ENCODE measurements at places on chromosomes 7 and 10.

GRCh38 chr7:28083164-28083997 lies 97.2 kb downstream of the JAZF1 start:
- DNase-seq: no peak

GRCh38 chr10:63206997-63207811 lies 74.1 kb downstream of the NRBF2 start:
- DNase-seq: peak; percentile 72

DNA sequence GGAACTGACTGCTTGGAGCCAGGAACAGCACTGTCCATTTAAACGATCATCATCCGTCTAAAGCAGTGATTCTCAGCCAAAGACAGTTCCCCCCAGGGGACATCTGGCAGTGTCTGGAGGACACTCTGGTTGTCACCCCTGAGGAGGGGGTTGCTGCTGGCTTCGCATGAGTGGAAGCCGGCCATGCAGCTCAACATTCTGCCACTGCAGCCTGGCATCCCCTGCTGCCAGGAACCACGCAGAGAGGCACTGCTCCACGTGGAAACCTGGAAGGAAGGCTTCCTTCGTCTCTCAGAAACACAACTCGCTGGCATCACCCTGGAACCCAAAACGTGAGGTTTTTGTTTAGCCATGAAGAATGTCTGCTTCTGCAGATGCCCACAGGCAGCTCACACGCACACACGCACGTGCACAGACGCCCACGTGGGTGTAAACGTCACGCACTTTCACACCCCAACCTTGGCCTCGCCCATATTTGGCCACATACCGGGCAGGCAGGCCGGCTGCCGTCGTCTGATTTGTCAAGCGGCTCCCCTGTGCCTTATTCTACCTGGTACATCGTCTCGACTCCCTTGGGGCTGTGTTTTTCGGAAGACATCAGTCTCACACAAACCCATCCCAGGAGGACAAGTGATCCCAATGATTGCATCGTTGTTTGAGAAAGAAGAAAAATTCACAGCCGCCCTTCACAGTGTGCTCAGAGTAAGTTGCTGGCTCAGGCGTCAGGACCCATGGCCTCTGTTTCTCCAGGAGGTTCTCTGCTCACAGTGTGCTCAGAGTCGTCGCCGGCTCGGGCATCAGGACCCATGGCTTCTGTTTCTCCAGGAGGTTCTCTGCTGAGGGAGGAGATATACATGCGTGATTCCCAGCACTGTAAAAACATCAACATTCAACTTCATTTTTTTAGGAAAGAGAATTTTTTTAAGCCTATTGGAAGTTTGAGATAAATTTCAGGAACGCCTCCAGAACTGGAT lies 127.2 kb upstream of the PPP2R2D start:
- DNase-seq: no peak

- DNase-seq: no peak
Measured at GRCh38 chr7:101635484-101635883, 6.4 kb upstream of the MYL10 start.

- no peak for DNase-seq
Measured at GRCh38 chr10:91536111-91536510, 96.8 kb downstream of the PPP1R3C start.

- no peak for DNase-seq
Measured at GRCh38 chr10:91296471-91296870, 76.0 kb downstream of the PCGF5 start.

- DNase-seq: no peak
Measured at GRCh38 chr10:84097787-84098353, 41.4 kb upstream of the GHITM start.

- DNase-seq: no peak
Measured at GRCh38 chr7:44277851-44278250, 47.5 kb downstream of the CAMK2B start.

DNA sequence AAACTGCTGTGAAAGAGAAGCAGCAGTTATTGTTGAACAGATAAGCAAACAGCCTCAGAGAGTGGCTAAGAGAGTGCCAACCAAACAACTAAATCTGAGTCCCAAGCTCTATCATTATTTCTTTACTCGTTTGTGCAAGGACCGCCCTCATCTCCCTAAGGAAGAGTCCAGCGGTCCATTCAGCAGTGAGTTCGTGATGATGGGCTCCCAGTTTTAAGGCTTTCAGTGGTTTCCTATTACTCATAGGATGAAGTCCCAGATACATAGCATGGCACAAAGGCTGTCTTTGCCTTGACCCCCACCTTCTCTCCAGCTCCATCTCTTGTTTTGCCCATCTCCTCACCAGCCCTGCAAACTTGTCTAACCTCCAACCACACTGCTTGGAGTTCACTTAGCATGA lies 24.3 kb upstream of the PDE1C start:
- no peak for DNase-seq

DNA sequence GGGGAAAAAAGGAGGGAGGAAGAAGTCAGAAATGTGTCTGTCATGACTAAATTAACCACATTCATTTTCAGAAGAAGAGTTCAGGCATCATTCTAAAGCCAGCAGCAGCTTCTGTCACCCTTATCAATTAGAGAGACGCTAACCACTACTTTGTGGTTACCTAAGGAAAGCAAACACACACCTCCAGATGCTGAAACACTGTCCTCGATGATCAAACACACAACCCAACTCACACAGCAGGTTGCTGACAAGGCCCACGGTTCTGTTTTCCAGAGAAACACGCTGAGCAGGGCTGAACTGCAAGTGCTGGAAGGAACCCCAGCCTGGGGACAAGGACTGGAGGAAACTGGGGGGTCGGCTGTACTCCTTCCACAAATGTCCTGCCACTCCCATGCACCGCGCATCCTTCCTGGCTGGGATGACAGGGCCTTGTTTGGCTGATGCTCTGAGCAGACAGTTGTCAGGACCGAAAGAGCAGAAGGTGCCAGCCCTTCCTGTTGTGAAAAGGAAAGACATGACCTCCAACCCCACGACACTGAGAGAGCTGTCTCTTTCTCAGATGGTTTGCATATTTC lies 36.6 kb downstream of the PRKCQ start:
- DNase-seq: no peak

GRCh38 chr7:69110450-69111050 lies 487.7 kb upstream of the AUTS2 start:
- DNase-seq: no peak

- DNase-seq: peak; percentile 49
Measured at GRCh38 chr7:45874408-45875131, 1.7 kb upstream of the CCDC201 start.

DNA sequence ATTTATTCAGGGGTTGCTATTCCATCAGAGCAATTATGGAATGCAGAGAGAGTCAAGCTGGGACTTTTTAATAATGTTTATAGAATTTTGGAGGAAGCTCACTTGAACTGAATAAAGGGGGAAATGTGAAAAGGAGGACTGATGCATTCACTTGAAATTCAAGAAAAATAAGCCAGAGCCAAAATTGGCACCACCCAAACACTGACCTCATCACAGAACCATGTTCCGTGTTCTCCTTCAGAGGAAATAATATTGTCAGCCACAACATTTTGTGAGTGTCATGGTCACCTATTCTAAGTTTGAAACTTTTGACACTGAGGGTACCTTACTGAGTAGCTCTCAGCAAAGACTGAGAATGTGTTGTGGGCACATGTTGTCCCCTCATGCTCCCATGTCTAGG lies 207.0 kb downstream of the ANK3 start:
- DNase-seq: no peak

GRCh38 chr7:23272275-23272674 lies 25.7 kb downstream of the GPNMB start:
- DNase-seq: no peak

DNA sequence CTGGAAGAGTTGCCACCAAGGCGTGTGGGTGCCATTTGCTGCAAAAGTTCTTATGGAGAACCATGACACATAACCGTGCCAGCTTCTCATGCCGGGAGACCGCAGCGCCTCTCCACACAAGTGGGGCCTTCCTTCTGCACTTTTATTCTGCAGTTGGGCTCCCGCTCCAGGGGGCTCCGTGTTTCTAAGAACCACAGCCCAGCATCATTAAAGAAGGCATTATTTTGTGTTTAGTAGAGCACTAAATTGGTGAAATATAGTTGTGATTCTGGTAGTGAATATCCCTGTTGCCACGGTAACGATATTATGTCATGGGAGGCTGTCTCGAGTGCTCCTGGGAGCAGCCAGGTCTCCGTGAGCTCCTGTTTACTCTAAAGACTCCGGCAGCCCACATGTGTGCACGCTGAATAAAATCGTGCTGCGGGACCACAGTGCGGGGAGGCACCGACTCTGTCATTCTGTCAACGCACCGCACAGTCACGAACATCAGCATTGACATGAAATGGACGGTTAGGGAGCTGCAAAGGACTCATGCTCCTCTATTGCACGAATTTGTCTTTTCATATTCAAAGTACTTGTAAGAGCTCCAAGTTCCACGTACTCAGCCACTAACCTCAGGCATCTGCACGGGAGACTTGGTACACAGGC lies 68.8 kb upstream of the PITRM1 start:
- no peak for DNase-seq

DNA sequence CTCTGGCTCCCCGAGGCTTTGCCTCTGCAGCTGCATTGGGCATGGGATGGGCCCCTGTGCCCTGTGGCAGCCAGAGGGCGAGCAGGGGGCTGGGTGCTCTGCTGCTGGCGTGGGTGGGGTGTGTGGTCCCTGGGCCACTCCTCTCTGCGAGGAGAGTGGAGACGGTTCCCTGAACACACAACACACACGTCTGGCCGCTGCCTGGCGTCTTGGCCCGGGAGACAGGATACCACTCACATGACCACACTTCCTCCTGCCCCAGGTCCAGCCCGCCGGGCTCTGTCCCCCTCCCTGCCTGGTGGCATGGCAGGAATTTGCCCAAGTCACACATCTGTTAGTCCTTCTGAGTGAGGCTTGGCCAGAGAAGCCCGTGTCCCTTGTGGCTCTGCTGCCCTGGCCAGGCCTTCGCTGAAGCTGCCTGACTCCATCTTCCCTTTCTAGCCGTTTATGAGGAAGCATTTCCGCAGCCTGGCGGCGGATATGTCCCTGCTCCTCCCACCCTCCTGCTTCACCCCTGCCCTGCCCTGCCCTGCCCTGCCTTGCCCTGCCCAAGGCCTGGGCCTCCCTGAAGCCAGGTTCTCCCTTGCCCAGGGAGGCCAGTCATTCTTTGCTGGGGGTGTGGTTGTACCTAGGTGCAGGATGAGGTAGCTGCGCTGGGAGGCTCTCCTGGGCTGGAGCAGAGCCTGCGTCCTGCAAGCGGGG lies 3.0 kb downstream of the BRI3 start:
- DNase-seq: no peak

DNA sequence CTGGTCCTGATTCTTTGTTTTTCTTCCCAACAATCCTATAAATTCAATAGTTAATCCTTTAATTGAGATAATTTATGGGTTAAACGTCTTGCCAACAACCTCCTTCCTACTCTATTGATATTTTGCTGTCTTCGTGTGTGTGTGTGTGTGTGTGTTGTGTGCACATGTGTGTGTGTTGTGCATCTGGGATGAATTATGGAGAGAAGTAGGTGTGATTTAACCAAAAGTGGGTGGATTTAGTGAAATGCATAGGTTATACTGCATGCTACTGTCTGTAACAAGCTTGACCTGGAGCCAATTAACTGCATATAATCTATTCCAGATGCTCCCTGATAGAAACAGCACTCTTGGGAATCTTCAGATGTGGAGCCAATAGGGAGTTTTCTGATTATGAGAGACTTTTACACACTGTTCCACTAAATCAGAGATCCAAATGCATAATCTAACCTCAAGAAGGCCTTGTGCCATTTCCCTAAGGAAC lies 61.2 kb downstream of the SEMA3D start:
- DNase-seq: peak; percentile 91

GRCh38 chr7:152590481-152590880 lies 85.5 kb downstream of the XRCC2 start:
- no peak for DNase-seq

DNA sequence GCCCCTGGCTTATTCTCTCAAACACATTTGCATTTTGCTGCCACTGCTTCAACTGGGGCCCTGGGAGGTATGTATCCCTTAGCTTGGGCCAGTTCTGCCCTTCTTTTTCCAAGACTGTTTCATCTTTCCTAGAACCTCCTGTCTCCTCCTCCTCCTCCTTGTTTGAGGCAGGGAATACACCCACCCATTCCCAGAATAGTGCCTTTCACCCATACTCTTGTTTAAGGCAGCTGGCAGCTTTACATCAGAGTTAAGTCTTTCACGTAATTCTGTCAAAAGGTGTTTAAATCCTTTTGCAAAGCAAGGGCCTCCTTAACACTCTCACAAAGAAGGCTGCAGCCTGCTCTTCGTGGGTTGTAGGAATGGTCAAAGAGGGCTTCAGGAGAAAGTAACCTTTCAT lies 150.9 kb upstream of the AGK start:
- DNase-seq: no peak

DNA sequence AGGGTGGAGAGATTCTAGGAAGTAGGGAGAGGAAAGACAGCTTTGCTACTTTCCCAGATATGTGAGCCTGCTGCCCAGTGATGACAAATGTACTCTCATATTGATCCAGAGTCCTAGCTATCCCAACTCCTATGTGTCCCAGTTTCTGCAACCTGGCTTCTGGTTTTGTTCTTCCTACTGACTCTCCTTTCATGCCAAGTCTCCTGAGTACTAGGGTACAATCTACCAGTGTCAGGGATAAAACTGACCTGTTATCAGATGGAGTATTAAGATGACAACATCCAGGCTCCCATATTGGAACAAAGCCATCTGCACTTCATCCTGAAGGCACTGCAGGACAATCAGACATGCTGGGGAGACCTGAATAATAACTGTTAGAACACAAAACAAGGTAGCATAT lies 233.7 kb upstream of the PHYHIPL start:
- no peak for DNase-seq

GRCh38 chr7:73602721-73603651 lies 21.3 kb downstream of the MLXIPL start:
- DNase-seq: no peak

DNA sequence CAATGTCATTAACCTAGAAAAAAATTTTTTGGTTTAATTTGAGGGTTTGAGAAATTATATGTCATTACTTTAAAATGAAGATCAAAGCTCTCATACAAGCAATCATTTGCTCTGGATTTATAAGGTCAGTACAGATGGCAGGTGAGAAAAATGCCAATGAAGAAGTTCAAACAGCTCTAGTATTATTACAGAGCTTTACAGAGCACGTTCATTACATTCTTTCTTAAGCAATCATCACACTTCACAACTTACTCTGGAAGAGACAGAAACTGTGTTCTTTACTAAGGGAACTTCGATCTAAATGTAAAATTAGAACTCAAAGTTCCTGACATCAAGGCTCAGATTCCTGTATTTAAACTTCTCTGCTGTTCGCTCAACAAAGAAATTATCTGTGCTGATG lies 153.4 kb downstream of the ATE1 start:
- no peak for DNase-seq

- DNase-seq: no peak
Measured at GRCh38 chr7:155352076-155352752, 54.5 kb downstream of the INSIG1 start.

- DNase-seq: no peak
Measured at GRCh38 chr7:159116581-159117339, 27.9 kb downstream of the VIPR2 start.

GRCh38 chr10:71647526-71648253 lies 71.9 kb downstream of the C10orf105 start:
- DNase-seq: no peak

- no peak for DNase-seq
Measured at GRCh38 chr7:149245244-149245643, 5.8 kb downstream of the ZNF212 start.

All from fibroblast of skin of left biceps (primary cell).